Activated T-cell treated with anti-CD3 and anti-CD28 coated beads for 4 hours (primary cell): ENCODE measurements at places on chromosomes 11 and 22.
A peak's percentile ranks its signal among the peaks of the same experiment; 100 is the strongest.

DNA sequence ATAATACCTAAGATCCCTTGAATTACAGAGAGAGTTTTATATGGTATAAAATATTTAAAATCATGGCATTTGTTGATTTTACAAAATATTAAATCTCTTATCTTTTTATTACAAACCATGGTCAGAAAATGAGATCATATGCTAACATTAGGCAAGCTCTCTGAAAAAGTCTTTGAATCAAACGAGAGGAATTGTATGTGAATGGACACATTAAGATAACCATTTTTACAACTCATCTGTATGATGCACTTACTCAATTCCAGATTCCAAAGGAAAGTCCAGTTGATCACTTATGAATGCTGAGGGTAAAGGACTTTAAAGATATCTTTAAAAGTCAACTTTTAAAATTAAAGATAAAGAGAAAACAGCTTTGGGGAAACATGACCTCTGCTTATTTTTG lies 83.5 kb upstream of the LUZP2 start:
- DNase-seq = no peak

GRCh38 chr22:37229805-37230672 lies 14.0 kb downstream of the RAC2 start:
- peak; percentile 85 for DNase-seq

GRCh38 chr11:8832571-8833260 lies 78.3 kb upstream of the AKIP1 start:
- DNase-seq = no peak

GRCh38 chr11:96424693-96425092 lies 34.9 kb downstream of the JRKL start:
- DNase-seq = no peak

GRCh38 chr11:57402188-57403002 lies 11.9 kb upstream of the PRG2 start:
- DNase-seq = no peak

- DNase-seq = no peak
These were observed 25.5 kb downstream of the DDI1 start for GRCh38 chr11:104061853-104062521.

DNA sequence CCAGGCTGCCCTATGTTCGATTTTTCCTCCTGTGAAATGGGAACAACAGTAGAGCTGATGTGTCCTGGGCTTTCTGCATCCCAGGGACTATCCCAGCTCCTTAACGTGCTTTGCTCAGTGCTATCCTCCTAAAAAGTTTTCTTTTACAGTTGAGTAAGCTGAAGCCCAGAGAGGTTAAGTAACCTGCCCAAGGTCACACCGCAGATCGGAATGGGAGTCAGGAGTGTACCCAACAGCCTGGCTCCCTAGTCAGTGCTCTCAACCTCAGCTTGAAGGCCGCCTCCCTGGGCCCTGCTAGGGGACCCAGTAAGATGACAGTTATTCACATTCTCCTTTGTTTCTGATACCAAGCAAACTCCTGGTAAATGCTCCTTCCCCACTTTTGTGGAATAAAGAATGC lies 45.9 kb downstream of the PARVB start:
- no peak for DNase-seq

GRCh38 chr11:130816546-130817329 lies 99.5 kb downstream of the SNX19 start:
- DNase-seq = no peak

DNA sequence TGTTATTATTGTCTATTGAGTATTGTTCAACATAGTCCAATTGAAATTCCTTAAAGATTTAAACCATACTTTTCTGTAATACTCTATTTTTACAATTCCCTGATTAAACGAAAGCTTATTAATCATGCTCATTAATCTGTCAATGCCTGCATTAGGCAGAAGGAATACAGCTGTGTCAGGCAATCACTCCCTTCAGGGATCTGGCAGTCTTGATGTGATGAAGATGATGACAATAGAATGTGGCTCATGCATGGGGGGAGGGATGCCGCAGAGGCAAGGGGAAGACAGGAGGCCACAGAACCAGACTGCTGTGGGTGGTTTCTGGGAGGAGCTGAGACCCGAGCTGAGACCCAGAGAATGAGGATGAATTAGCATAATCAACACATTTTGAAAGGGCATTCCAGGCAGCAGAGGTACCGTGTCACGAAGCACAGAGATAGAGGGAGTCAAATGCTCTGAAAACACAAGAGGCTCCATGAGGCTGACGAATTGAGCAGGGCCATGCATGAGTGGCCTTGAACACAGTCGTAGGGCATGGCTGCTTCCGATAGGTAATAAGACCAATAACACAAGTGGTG lies 1075.5 kb downstream of the OPCML start:
- no peak for DNase-seq

DNA sequence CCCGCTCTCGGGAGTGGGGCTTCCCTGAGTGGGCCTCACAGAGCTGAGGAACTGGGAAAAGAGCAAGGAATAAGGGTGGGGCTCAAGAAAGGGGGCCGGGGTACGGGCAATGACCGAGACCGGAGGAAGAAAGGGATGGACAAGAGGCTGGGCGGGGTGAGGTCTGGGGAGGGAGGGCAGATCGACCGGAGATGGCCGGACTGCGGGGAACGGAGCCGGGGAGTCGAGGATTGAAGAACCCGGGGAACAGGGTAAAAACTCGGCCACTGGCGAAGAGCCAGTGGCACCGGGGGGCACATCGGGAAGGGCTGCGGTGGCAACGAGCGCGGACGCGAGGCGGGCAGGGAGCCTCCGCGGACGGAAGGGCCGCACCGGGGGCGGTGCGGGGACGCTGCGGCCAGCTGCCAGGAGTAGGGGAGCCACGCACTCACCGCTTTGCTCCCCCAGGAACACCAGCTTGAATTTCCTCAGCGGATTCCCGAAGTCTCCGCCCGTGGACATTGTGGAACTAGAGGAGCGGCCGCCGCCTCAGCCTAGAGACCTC lies 667 bp downstream of the RAB6A start:
- DNase-seq = no peak

DNA sequence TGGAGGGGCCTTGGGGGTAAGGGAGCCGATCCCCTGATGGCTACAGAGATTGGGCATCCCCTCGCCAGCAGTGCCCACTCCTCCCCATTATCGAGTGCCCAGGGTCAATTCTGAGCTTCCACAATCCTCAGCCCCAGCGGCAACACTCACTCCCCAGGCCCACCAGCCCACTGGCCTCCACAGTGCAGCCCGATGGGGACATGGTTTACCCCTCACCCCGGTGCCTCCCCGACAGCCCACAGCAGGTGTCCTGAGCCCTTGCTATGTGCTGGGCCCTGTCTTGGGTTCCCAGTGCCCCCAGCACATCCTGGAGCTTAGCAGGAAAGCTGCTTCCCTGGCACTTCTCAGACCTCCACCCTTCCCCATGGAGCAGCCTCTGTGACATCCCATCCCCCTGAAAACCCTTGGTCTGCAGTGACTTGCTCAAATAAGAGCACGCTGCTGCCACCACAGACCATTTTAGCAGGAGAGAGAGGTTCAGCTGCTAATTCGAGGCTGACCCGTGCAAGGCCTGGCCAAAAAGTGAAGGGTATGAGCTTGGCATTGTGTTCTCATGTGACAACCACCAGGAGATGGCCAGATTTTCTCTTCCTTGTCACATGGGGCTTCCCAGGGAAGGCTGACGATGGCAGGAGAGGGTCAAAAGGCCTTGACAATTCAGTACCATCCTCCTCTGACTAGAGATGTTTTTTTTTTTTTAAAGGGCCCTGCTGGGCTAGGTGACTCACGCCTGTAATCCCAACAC lies 23.6 kb downstream of the KCNJ4 start:
- DNase-seq = no peak

- no peak for DNase-seq
These were observed 13.7 kb upstream of the TSG101 start for GRCh38 chr11:18540207-18541009.
